ENCODE measurements at places on chromosomes 11 and 22.
A peak's percentile ranks its signal among the peaks of the same experiment; 100 is the strongest.

- no peak for DNase-seq
These were observed 20.2 kb downstream of the LMO1 start for GRCh38 chr11:8243458-8243857.

GRCh38 chr22:20638507-20638870, 131.1 kb downstream of the MED15 start:
- no peak for DNase-seq

DNA sequence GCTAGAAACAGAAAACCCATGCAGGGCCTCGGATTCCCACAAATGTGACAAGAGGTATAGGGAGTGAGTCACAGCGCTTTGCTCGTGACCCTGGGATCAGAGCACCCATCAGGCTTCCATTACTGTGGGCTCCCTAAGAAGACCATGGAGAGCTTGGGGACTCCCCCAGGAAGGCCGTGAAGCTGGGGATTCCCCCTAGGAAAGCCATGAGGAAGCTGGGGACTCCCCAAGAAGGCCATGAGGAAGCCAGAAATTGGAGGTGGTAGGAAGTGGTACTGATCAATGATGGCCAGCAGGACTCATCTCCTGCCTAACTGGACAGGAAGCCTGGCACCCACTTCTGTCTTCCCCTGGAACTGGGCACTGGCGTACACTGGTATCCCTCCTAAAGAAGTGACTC, 10.1 kb upstream of the DCPS start:
- DNase-seq: no peak

GRCh38 chr22:37601203-37601539, 7.5 kb upstream of the GGA1 start:
- DNase-seq: no peak

GRCh38 chr11:79168530-79169110, 272.2 kb downstream of the TENM4 start:
- no peak for DNase-seq

DNA sequence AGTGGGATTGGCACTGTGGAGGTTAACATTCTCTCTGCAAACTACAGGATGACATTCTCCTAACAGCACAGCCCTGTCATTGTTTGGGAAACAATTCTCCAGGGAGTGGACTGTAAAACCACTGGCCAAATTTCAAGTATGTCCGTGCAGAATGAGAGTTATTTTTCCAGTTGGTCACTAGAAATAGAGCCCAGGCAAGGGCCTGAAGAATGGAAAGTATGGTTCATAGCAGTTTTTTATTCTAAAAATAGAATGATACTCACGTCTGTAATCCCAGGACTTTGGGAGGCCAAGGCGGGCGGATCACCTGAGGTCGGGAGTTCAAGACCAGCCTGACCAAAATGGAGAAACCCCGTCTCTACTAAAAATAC, 39.0 kb upstream of the CD44 start:
- DNase-seq: peak; percentile 91

DNA sequence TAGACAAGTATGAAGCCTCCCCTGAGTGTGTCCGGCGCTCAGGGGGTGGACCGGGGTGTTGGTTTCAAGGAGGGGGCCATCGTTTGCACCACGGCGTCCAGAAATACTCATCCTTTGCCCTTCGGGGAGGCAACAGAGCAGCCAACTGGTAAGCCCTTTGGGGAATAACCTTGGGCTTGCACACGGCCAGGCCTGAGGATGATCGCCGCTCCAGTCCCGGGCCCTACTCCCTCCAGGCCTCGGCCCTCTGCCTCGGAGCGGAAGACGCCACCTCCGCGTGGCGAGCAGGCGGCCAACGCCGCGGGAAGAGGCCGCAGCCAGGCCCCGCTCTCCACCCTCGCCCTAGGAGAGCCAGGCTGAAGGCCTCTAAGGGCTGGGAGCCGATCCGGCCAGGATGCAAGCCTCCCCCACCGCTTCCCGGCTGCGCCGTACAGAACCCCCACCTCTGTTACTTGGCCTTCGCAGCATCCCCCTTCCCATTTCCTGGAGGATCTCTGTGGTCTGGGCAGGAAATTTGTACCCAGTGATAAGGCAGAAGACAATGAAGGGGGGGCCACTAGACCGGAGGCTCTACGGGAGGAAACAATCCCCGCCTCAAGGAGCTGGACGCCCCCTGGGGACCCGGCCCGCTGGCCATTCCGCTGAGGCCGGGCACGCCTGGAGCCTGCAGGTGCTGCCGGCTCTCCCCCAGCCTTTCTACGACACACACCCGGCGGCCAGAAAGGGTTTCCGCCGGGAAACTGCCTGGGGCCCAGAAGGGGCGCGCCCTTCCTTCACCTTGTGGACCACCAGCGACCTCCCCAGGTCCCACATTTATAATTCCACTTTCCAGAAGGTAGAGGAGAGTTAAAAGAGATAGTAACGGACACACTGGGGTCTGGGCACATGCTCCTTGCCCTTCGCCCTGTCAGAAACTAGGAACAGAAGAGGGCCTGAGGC, 2.6 kb downstream of the ESAM start:
- no peak for DNase-seq

DNA sequence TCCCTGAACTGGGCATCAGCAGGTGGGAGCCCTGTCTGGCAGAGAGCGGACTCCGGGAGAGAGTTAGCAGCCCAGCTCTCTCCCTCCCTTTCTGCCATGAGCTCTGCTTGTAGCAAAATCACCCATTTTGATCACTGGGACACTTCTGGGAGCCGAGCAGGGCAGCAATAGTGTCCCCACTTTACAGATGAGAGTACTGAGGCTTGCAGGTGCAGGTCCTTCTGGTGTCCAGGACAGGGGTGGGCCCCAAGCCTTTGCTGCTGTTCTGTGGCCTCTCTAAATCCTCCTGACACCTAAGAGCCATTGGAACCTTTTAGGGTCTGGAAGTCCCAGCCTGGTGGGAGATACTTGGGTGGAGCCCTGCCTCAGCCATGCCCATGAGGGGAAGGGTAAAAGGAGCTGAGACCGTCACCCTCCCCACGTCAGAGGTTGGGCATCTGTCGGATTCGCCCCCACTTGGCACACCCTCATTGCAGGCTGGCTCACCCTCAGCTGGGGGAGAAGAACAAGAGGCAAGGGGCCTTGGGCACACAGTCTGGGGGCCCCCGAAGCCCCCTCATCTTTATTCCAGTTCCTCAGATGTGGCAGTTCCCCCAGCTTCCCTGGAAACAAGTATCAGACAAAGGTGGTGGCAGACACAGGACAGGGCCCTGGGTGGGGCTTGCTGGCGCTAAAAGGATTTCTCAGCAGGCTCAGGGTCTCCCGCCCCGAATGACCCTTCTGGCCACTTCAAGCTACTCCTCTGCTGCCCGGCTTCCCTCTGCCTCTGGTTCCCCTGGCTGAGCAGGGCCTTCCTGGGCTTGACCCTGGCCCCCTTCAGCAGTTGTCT, 4.5 kb downstream of the RIN1 start:
- DNase-seq: no peak

GRCh38 chr11:124758355-124759265, 3.5 kb downstream of the ESAM start:
- DNase-seq: peak; percentile 82

DNA sequence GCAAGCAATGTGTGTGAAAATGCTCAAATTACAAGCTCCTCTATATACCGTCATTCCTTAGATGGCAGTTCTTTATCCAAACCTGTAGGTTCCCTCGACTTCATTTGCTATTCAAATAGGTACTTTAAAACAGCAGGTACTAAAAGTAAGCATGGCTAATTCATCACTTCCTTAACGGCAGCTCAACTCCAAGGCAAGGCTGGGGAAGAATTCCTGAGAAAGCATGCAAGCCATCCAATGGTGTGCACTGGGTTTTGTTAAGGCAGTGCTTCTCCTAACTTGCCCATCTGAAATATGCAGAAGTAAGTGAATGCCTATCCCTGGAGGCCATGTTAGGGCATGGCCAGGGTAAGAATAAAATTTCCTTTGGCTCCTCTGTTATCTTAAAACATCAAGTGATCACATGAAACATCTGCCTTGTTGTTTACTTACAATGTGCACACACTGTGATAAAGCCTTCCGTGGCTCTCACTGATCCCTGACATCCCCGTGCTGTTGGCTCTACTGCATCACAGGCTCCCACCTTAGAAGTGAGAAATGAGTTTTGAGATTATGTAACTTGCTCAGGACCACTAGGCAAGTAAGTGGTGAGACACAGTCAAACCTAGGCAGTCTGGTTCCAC, 52.1 kb downstream of the SMCO4 start:
- no peak for DNase-seq

DNA sequence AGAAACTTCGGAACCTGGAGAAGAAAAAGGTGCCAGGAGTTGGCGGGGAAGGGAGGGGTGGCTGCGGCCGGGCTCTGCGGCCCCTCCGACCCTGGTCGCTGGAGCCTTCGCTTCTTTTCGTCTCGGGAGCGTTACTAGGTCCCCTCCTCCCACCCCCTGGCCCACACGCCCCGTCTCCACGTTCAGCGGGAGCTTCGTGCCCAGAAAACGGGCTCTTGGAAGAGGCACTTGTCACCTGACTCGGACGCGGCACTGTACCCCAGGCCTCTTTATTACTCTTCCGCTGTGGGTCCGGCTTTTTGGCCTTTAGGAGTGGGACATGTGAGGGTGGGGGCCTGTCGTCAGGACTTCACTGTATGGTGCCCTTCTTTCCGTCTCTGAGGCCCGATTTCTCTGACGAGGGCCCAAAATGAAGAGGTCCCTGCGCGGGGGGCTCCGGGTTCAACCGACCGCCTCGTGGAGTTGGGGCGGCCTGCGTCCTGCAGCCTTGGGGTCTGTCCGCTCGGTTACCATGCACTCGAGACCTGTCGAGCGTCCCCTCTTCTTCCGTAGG, 1.2 kb downstream of the CAPRIN1 start:
- DNase-seq: peak; percentile 49

DNA sequence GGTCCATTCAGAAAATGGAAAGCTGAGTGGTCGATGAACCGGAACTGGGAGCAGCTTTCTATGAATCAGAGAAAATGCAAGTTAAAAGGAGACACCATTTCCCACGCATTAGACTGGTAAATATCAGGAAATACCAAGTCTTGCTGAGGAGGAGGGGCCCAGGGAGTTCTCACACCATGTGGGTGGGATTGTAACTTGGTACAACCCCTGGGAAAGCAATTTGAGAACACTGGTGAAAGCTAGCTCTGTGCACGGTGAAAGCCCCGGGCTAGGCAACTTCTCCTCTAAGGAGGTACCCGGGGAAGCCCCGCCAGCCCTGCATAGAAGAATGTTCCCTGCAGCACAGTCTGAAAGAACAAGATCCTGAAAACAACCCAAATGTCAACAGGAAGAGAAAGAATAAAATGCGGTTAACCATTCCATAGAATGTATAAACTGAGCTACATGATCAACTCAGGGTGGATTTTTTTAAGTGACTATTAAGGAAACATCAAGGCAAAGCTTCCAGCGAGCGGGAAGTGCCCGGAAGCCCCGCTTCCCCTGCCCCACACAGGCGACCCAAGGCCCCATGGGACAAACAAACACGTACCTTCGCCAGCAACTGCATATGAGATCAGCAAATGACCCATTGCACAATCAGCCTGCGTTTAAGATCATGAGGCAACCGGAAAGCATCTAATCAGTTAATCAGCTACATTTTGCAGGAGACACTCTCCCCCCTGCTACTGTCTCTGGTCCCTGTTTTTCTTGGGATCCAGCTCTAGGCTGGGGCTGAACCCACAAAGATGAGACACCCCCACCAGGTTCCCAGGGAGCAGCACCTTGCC, 11.3 kb downstream of the SHANK2 start:
- DNase-seq: peak; percentile 88

GRCh38 chr11:113022262-113022661, 61.0 kb downstream of the NCAM1 start:
- DNase-seq: no peak

DNA sequence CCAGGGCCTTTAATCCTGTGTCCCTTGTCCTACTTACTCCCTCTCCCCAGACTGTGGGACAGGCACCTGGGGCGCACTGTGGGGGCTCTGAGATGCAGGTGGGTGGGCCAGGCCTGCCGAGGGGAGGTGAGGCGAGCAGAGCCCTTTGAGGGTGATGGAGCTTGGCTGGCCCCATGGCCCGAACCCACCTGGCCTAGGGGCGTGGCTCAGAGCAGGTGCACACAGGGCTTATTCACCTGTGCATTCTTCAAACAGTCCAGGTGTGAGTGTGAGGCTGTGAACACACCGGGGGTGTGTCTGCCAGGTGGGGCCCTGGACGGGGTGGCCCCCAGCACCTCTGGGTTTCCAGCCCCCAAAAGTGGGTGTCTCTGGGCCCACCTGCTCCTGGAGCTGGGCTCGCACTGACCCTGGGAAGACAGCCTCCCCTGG, 9.0 kb upstream of the MUC5AC start:
- no peak for DNase-seq

DNA sequence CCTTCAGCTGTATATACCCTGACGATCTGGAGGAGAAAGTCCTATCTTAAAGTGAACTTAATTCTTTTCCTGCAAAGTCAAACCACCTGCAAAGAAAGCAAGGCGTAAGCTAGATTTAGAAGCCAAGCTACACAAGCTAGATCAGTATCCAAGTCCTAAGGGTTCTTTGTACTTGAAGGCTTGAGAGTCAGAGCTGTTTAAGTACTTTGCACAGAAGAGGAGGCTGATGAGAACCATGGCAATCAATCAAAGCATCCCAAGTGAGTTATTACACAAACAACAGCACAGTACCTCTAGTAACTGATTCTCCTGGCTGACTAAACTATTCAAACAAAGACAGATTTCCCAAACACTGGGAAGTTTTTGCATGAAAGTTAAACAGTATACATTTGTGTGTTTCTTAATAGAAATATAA, 1.9 kb downstream of the CDON start:
- DNase-seq: no peak

DNA sequence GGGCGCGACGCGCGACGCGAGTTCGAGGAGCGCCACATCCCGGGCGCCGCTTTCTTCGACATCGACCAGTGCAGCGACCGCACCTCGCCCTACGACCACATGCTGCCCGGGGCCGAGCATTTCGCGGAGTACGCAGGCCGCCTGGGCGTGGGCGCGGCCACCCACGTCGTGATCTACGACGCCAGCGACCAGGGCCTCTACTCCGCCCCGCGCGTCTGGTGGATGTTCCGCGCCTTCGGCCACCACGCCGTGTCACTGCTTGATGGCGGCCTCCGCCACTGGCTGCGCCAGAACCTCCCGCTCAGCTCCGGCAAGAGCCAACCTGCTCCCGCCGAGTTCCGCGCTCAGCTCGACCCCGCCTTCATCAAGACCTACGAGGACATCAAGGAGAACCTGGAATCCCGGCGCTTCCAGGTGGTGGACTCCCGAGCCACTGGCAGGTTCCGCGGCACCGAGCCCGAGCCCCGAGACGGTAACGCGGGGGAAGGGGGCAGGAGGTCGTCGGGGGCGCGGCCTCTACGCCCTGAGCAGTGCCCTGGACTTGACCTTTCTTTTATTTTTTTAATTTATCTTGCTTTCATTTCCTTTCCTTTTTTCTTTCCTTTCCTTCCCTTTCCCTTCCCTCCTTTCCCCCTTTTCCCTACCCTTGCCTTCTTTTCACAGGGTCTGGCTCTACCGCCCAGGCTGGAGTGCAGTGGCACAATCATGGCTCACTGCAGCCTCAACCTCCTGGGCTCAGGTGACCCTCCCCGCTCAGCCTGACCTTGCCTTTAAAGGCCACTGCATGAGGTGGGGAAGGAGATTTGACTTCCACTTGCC, 5.0 kb downstream of the MPST start:
- DNase-seq: no peak

DNA sequence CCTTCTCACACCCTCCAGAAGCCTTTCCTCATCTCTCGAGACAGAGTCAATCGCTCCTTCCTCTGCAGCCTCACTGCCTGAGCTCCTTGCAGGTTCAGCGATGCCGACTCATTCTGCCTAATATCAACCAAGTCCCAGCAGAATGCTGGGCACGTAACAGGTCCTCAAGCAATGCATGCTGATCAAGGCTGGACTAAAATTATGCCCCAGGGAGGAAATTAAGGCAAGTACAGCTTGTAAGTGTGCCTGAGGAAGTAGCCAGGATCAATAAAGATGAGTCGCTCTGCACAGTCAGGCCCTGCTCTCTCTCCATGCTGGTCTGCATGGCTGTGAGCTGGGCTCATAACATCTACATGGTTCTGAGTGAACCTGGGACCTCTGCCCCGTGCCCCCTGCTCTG, 25.6 kb upstream of the NRIP3 start:
- DNase-seq: no peak

Data from adipocyte (in vitro differentiated cells).